ENCODE measurements at places on chromosomes 5 and 9.

DNA sequence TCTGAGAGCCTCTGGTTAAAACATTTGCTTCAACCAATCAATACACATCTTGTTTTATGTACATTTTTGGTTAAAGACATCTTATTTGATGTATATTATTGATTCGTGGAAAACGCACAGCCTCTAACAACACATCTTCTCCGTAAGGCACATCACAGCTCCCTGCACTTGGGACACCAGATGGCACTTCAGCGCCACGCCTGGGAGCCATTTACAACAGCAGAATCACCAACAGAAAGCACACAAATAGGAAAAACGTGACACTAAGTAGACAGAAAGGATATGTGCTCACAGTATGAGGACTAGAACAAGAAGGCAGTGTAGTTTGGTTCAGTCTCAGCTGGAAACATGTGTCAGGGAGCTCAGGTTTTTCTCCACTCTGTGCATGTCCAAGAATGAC, 199.7 kb downstream of the ROR2 start:
- DNase-seq: no peak

- no peak for DNase-seq
These were observed 120.1 kb downstream of the SNX18 start for GRCh38 chr5:54637654-54638053.

GRCh38 chr5:68680366-68680765, 413.4 kb upstream of the SLC30A5 start:
- no peak for DNase-seq

GRCh38 chr9:21804331-21804730, 1.9 kb downstream of the MTAP start:
- no peak for DNase-seq

DNA sequence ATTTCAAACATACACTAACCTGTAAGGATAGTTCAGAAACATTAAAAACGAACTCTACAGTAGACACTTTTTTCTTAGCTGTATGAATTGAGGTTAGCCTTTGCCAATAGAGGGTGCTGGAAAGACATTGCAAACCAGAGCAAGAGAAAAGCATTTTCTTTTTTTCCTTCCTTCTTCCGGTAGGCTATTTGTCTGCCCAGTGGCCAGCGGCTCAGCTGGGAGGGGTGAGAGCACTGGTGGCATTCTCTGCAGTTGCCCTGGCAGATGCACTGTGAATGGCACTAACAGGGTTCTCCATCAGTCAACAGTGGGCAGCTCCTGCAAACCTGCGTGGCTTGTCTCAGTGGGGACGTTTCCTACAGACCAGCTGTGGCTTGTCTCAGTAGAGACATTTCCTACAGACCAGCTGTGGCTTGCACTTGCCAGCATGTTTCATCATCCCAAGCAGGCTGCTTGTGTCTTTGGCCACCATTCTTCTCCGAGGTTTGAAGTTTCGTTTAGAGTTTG, 984.5 kb upstream of the CDH18 start:
- DNase-seq: no peak

GRCh38 chr9:127170103-127170502, 47.7 kb upstream of the ANGPTL2 start:
- no peak for DNase-seq

DNA sequence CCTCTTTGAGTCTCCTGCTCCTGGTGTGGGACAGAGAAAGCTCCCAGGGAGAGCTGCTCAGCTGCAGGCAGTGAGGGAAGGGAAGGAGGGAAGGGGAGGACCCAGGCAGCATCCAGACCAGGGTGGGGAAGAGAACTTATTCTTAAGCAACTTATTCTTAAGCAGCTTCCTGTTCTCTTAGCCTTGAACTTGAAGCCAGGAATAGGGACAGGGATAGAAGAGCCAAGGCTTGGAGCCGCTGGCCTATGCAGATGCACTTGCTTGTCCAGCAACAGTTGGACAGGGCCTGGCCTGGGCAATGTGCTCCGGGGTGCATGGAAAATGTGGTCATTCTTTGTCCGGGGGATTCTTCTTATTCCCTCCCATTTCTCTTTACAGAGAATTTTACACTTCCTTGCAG, 31.4 kb upstream of the SPTLC1 start:
- DNase-seq: no peak

DNA sequence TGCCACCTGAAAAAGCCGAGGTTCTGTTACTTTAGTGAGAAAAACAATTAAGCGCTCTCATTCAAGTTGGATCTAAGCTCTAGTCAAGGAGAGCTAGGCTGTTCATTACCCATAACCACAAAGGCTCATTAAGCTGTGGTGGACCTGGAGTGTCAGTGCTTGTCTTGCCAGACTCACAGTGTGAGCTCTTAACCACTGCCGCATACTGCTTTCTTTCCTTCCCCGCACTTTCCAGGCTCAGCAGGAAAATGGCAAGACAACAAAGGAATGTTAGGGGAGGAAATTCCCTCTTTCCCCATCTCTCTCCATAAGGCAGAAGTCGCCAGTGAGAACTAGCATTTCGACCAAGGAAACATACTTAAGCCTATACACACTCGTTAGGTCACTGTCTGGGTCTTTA, 467.3 kb downstream of the ENC1 start:
- DNase-seq: no peak

GRCh38 chr9:2502760-2503159, 118.8 kb upstream of the VLDLR start:
- DNase-seq: no peak

DNA sequence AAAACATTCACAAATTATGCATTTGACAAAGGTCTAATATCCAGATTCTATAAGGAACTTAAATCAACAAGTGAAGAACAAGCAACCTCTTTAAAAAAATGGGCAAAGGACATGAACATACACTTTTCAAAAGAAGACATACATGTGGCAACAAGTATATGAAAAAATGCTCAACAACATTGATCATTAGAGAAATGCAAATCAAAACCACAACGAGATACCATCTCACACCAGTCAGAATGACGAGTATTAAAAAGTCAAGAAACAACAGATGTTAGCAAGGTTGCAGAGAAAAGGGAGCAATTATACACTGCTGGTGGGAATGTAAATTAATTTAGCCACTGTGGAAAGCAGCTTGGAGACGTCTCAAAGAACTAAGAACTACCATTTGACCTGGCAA, 38.9 kb upstream of the TNFSF15 start:
- DNase-seq: no peak

DNA sequence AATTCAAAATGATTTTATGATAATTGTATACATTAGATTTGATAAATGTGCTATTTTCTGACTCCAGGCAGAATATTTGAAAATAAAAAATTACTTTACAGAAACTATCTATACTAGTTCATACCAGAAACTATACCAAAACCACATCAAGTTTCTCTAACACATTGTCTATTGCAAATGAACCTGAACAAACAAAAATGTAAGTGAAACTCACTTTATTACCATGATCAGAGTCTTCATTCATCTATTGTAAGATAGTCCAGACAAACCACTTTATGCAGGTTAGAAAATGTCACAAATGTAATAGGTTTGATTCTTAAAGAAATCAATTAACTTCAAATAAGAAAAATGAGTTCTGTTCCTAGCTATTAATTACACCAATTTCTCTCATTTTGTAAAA, 99.4 kb downstream of the OXCT1 start:
- no peak for DNase-seq

GRCh38 chr5:59094864-59095263, 512.0 kb downstream of the RAB3C start:
- no peak for DNase-seq

DNA sequence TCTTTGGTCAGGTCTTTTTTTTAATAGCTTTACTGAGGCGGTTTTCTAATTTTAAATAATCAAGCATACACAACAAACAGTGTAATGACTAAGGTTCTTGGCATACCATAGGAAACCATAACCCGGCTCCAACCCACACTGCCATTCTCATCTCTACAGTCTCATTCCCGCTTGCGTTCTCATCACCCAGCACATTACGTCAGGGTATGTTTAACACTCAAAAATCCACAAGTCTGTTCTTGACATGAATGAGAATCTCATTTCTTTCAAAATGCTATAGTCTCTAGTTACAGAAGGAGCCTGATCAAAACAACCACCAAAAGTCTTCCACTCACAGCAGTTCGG, 505 bp downstream of the C5orf34 start:
- no peak for DNase-seq

GRCh38 chr9:94147776-94148175, 63.5 kb downstream of the PTPDC1 start:
- DNase-seq: no peak

DNA sequence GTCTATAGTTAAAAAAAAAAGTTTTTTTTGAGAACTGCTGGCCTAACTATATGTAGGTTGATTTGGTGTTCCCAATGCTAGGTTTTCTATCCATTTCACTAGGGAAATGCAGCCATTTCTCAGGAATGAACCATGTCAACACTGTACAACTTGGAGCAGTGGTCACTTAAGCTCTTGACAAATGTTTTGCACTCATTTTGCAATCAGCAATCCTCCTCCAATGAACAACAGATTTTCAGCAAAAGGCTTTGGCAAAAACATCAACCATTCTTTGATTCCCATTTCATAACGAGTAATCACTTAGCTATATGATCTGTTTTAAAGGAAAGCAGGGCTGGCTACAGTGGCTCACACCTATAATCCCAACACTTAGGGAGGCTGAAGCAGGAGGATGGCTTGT, 17.9 kb downstream of the STRBP start:
- no peak for DNase-seq

- DNase-seq: no peak
These were observed 394.4 kb upstream of the ZNF608 start for GRCh38 chr5:125140855-125141254.

GRCh38 chr5:902129-902916, 9.6 kb downstream of the TRIP13 start:
- DNase-seq: no peak

- no peak for DNase-seq
These were observed 2205.8 kb upstream of the ACO1 start for GRCh38 chr9:30178610-30179009.

DNA sequence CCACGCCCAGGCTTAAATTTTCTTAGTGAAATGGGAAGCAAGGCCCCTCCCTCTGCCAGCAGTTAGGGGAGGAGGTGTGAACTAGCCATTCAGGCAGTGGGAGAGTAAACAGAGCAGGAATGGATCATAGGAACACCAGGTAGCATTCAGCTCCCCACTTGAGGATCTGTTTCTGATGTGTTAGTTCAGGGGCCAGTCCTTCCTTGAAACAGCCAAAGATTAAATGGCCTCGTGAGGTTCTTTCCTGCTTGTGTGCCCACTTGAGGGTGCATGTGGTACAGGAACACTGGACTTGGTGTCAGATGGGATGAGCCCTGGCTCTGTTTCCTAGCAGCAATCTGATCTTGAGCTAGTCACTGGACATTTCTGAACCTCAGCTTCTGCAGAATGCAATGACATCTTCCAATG, 21.2 kb downstream of the FAXDC2 start:
- DNase-seq: no peak

GRCh38 chr9:111615928-111616327, 15.2 kb upstream of the DNAJC25 start:
- DNase-seq: no peak

GRCh38 chr9:7245976-7246580, 488.3 kb downstream of the KDM4C start:
- DNase-seq: no peak

All from T-helper 2 cell (primary cell).